ENCODE measurements at places on chromosomes 5 and 9.

DNA sequence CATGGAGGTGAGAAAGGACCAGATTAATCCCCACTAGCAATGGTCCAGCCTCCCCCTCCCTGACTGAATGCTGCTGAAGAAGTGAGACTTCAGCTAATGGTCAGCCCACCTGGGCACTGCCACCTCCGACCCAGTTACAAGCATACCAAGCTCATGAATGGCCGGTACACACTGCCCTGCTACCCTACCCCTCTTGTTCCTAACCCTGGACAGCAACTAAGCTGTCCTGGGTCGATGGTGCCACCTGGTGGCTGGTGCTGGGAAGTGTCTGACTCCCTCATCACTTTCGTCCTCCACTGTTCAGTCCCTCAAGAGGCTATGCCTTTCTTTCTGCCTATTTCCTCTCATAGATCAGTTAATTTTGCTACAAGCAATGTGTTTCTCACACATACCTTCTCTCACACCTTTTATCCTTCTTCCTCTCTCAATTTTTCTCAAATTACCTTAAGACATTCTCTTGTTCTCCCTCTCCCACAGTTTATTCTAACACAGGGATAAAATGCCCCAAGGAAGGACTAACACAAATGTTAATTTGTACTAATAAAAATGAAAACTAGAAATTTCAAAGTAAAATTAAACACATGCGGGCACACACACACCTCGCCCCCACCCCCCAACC is 42.4 kb downstream of the PAX5 start:
- no peak for DNase-seq

DNA sequence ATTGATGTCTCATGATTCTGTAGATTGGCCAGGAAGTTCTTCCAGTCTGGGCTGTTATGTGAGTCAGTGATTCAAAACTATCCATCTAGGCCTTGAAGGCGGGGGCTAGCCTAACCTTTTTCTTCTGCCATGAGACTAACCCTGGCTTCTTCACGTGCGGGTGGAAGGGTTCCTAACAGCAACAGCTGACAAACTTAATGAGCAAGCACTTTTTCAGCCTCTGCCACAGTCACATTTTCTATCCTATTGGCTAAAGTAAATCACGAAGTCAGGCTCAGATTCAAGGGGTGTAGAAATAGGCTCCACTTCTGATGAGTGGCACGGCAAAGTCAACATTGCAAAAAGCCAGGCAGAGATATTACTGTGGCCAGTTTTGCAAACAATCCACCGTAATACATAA is 68.4 kb downstream of the STK32A start:
- DNase-seq, result no peak

DNA sequence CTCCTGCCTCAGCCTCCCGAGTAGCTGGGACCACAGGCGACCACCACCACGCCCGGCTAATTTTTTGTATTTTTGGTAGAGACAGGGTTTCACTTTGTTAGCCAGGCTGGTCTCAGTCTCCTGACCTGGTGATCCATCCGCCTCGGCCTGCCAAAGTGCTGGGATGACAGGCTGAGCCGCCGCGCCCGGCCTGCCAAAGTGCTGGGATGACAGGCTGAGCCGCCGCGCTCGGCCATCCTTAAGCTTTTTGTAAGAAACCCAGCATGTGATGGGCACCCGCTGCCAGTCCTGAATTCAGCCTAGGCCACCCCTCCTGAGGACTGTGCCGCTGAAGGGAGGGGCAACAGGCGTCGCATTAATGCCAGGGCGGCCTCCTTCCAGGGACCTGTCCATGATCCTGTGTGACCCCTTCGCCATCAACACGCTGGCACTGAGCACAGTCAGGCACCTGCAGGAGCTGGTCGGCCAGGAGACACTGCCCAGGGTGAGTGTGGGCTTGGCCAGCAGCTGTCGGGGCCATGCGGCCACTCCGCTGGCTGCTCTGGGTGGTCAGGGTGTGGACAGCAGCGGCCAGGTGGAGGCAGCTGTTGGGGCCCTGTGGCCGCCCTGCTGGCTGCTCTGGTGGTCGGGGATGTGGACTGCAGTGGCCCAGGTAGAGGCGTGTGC is 10.5 kb downstream of the NELFB start:
- no peak for DNase-seq

DNA sequence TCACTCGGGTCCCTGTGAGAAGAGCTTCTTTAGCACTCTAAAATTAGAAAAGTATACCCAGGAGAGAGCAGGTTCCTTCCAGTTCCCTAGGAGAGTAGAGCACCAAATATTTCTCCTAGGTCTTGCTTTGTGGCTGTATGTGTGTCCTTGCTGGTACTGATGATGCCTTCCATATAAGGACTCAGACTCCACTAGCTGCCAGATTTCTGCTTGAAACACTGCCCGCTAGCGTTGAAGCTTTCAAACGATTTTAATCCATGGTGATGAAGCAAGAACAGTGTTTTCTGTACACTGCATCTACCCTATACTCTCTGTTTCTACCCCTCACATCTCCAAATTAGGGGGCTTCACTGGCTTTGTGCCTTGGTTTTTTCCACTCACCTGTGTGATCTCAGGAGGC is 2.4 kb upstream of the SMC2 start:
- DNase-seq, result no peak

GRCh38 chr9:89388084-89388867 is 70.0 kb downstream of the SECISBP2 start:
- DNase-seq, result no peak

GRCh38 chr5:42691413-42691937 is 65.1 kb upstream of the CCDC152 start:
- DNase-seq, result no peak

DNA sequence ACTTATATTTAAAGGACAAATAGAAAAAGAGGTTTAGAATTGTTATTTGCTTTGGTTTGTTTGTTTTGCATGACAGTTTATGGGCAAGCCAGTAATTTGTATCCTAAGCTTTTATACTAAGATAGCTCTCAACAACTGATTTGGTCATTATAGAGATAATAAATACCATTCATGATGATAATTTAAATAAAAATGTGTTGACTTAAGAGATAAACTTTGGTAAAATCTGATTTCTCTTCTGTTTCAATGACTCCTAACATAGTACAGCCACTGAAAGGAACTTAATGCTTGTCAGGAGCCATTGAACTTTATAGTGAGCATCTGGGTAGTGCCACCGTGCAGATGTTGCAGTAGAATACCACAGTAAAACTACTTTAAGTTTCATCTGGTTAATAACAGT is 160.7 kb upstream of the ACOT12 start:
- DNase-seq, result no peak

- DNase-seq, result no peak
These were observed 51.3 kb downstream of the DENND4C start for GRCh38 chr9:19281801-19282200.

GRCh38 chr5:125595095-125595494 is 828.1 kb upstream of the GRAMD2B start:
- DNase-seq, result no peak

DNA sequence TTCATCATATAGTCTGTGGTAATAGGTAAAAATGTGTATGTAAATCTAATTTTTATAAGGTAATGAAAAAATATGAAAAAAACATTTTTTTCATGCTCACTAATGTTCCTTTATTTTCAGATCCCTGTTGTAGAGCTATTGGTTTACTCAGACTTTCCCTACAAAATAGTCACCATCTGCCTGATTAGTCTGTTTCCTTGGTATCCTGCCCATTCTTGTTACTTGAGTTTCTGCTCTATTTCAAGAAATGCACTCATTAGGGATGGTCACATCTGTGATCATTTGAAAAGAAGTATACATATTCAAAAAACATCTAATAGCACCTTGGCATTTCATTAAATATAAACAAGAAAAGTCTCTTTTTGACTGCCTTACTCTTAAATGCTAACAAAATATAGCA is 21.6 kb upstream of the RASA1 start:
- DNase-seq, result no peak

DNA sequence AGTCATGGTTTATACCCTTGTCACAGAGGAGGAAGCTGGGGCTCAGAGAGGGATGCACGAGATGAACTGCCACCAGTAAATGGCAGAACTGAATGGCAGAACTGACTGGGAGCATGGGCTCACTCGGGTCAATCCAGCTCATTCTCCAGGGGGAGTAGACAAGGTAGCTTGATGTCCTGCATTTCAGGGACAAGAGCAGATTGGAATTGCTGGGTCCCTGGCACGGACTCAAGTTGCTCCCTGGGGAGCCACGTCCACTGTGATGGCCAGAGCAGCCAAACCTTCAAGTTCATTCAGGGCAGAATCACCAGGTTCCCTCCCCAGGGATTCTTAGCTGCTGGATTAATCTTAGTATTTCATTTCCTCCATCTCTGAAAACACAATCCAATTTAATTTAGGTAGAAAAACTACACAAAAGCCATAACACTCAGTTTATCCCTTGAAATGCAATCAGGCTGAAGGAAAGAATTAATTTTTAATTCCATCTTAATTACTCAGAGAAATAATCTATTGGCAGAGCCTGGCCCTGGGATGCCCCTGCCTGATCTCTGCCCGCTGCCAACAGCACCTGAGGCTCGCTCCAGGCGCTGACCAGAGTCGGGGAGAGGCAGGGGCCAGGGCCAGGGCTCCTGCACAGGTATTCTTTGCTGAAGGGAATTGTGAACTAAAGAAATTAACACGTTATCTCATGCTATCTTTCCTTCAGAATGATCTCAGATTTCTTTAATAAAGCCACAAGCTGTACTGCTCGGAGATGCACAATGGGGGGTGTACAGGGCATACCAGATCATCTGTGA is 42.0 kb upstream of the UNC5A start:
- DNase-seq, result no peak

DNA sequence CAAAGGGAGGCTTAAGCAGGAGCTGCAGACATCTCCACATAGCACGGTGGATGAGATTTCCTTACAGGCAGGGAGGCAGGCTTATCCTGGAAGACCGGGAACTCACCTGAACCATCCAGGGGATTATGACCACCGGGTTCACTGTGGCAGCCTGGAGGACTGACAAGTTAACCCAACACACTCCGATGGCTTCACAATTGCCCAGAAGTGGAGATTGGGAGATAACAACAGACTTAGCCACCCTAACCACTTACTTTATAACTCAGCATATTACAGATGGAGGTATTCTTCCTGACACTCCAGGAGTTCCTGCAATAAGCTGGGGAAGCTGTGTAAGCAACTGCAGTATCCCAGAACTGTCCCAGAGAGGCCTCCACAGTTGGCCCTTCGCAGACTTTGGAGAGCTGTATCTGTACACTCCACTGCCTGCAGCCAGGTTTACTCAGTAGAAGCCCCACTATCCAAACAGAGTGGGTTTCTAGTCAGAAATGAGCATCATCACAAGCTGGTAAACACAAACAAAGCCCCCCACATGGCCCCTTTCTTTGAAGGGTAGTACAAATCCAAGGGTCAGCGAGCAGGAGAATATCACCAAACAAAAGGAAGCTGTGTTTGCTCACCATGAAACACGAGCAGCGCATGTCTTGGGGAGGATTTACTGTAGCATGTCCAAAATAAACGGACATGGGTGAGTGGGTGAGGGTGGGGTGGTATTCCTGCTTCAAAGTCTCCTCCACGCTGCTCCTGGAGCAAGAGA is 462.2 kb downstream of the RASEF start:
- DNase-seq, result no peak

GRCh38 chr5:106595864-106596263 is 1074.9 kb downstream of the EFNA5 start:
- DNase-seq, result no peak

- DNase-seq, result no peak
These were observed 473.4 kb upstream of the PAPPA start for GRCh38 chr9:115680231-115680630.

DNA sequence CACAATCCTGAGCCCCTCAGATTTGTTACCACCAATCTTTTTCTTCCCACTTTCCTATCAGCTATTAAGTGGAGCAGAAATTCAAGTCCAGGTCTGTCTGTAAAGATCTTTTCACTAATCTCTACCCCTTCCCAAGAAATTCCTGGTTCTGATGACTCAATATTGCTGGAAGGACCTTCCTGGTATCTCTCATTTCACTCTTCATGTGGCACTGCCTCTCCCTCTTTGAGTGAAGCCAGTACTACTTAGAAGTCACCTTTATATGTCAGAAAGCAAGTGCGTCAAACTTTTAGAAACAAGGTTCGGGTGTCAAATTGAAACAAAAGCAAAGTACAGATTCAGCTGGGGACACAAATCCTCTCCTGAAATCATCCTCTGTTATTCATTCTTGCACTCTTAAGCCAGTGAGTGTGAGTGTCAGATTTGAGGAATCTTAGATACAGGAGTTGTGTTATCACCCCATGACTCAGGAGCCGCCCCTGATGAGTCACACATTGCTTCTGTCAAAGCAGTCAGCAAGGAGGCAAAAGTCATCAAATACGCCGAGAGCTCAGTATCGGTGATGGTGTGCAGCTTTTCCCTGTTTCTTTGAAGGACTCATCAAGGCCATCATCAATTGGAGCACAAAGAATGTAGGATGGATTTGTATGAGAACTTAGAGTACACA is 313.0 kb downstream of the CETN3 start:
- DNase-seq, result no peak

- DNase-seq, result no peak
These were observed 8.1 kb downstream of the BASP1 start for GRCh38 chr5:17225520-17225919.

GRCh38 chr9:137115394-137116026 is 977 bp upstream of the DPP7 start:
- no peak for DNase-seq

GRCh38 chr5:100641833-100642232 is 106.7 kb downstream of the FAM174A start:
- no peak for DNase-seq

DNA sequence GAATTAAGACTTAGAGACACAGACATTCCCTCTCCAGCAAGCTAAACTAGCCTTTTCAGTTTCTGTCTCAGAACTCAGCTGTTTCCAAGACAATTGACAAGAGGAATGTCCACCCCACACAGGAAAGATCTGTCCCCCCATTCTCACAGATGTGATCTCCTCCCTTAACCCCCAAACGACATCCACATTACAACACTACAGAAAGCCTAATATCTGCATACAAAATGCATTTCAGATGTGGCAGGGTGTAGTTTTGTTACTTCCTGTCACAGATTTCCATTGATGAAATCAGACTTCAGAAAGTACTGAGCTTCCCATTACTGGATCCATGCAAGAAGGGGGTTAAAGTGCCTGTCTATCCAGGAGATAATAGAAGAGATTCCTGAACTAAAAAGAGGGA is 2.9 kb upstream of the ARSI start:
- no peak for DNase-seq

DNA sequence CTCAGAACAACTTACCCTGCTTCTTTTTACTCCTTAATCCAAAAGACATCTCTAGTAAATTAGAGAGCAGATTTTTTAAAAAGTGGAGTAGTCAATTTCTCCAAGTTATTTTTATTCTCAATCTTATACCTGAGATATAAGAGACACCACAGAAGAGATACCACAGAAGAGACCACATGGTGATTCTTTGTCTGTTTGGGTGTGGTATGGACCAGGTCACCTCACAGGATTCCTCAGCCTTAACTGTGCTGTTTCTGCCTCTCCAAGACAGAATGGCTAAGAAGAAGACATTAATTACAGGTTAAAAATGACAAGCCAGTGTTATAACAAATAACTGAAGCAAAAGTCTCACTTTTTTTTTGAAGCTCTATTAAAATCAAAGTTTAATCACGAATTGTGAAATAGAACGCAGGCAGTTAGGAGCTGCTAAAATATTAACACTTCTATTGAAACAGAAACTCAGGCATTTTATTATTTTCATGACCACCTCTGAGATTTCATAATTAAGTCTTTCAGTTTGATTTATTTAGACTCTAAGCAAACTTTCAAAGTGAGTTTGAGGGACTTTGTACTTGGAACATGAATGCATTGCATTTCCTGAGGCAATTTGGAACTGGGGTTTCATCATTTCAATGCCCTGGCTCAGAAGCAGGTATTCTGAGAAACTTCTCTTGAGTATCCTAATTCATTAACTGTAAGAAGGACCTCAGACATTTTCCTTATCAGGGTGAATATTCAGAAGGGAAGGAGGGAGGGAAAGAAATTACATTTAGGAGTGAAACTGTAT is 280.7 kb downstream of the KCTD16 start:
- no peak for DNase-seq
